Stimulated activated CD8-positive, alpha-beta memory T cell treated with anti-CD3 and anti-CD28 coated beads, Interleukin-7, amount 100 ng/mL, for 1 hour (primary cell): ENCODE measurements at places on chromosomes 1 and 21.

GRCh38 chr1:116762781-116763115 lies 8.5 kb downstream of the CD2 start:
- no peak for DNase-seq

GRCh38 chr21:44495611-44496563 lies 40.6 kb downstream of the LRRC3 start:
- DNase-seq: no peak

DNA sequence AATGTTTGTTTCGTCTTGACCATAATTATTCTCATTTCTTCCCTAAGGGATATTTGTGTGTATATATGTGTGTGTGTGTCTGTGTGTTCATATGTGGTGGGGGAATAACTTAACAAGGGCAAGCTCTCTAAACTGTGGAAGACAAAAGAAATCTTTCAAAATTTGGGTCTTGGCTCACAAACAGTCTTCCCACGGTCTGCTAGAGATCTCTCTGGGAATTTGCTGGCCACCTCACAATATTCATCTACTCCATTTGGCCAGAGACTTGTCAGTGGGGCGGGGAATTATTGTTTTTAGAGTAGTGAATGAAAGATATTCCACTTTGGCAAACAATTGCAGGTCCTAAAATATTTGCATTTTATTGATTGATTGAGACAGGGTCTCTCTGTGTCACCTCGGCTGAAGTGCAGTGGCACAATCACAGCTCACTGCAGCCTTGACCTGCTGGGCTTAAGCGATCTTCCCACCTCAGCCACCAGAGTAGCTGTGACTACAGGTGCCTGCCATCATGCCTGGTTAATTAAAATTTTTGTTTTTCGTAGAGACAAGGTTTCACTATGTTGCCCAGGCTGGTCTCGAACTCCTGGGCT lies 8.0 kb upstream of the EIF2B3 start:
- DNase-seq: no peak

DNA sequence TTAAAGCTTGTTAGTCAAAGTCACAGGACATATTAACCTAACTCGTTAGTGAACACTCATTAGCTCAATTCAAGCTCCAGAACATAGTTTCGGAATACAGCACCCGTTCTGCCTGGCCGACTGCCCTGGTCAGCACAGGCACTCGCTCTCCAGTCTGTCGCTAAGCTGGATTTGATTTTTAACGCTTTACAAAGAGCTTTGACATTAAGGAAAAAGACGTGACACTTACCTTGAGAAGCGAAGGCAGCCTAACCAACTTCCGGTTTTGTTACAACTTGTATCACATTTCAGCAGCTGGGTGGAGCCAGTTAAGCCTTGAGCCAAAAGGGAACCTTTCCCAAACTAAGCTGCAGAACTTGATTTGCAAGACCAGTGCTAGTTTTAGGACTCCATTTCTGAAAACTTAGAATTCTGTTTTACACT lies at the start of gene FRRS1:
TSS of gene FRRS1 (minus strand) at position 258 of the 423 bp plus-strand sequence. CDS start 17,867 bp downstream, outside the sequence.
- peak; percentile 0 for DNase-seq

DNA sequence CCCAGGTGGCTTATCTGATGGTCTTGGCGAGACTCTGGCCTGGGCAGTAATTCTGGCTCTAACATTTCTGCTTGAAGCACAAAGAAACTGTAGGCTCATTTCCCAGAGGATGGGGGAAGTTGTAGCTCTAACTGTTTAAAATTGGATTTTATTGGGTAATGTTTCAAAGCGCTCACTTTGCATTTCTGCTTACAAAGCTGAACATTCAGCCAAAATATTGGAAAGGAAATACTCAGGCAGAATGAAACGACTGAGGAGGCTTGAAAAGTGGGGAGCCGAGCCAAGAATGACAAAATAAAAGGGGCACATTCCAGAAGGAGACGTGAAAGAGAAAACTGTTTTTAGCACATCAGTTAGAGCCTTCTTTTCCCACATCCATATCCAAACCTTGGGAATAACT lies 202.6 kb downstream of the GRIK1 start:
- no peak for DNase-seq

DNA sequence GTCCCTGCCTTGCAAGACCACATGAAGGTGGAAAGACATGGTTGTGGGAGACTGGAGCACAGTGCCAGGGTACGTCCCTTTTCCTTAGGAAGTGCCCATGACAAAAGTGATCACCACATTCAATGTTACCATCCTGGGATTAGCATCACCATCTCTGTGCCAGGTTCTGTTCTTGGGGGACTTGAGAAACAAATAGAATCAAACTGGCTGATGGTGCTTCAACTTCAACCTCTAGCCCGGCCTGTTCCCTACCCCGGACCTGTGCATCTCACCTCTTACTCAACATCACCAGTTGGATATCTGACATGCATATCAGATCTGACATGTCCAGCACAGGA lies 153.3 kb downstream of the GRIK3 start:
- DNase-seq: no peak

DNA sequence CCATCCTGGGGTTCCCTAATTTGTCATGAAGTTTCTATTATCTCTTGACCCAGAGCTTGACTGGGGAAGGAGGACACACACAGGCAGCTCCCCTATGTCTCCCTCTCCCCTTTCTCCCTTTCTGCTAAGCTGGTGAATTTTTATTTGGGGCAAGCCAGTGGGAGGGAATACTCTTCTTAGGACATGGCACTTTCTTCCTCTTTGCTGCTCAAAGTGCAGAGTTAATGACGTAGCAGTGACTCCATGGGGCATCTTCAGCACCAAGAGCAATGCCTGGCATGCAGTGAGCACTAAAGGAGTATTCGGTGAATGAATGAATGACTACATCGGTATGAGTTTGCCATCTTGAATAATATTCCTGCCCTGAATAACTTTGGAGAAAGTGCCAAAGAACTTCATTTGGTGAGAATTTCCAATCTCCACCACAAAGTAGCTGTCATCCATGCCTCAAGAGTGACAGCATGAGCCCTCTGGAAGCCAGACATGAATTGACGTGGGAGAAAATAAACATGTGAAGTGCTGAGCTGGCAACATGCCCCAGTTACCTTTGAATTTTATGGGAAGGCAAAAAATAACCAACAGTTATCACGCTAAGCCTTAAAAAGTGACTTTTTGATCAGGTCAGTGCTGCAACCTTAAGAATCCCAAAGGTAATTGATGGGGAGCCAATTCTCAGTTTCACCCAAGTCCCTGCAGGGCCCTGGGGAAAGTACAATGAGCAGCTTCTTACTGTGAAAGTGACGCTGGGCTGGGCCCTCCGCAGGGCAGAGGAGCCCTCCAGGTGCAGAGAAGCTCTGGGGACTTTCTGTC lies 22.1 kb upstream of the ATF3 start:
- no peak for DNase-seq

DNA sequence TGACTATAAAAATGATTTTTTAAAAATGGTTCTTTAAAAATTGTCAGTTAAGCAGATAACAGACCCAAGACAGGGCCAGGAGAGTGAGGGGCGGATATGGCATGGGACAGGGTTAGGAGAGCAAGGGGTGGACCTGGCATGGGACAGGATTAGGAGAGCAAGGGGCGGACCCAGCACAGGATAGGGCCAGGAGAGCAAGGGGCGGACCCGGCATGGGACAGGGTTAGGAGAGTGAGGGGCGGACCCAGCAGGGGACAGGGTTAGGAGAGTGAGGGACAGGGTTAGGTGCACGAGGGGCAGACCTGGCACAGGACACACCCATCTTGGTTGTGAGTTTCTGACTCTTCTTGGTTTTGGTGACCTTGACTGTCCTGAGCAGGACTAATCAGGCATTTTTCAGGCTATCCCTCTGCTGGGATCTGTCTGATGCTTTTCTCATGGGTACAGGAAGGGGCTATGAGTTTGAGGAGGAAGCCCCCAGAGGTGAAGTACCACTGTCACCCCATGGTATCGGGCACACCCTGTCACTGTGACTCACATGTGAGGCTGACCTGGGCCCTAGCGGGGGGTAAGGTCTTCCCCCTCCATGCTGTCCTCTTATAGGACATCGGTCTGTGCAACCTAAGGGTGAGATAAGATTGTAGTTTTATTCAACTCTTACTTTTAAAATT lies 159.0 kb upstream of the COL6A1 start:
- no peak for DNase-seq

DNA sequence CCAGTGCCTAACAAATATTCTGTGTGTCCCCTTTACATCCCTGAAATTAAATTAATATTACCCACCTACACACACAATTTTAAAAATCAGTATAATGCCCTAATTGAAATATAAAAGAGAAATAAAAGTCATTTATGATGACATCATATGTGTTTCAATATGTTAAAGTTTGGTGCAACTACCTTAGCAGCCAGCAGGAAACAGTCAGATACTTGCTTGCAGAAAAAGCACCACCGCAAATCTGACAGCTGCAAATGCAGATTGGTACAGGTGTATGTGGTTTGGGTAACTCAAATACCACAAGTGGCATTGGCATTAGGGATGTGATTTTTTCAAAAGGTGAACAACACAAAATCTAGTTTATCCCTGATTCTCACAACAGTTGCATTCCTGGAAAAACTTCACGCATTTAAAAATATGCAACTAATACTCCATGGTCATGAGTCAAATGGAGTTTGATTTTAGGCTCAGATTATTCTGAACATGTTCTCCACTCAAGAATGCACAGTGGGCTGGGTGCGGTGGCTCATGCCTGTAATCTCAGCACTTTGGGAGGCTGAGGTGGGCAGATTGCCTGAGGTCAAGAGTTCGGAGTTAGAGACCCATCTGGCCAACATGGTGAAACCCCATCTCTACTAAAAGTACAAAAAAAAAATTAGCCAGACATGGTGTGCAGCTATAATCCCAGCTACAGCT lies 106.3 kb downstream of the EDEM3 start:
- DNase-seq: no peak

DNA sequence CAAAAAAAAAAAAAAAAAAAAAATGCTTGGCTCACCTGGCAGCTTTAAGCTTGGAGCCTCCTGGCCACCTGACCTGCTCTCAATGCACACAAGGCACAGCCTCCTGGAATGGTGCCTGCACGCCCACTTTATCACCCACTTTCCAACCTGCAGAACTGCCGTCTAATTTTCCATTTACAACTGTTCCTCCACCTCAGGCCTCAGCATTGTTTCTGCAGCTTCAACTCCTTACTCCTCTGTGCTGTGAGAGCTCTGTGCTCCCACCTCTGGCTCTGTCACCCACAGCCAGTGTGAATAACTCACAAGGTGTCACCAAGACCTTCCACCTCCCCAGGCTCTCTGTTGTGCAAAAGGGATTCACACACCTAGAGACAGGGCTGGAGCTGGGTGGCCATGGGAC lies 38.7 kb upstream of the GPR157 start:
- DNase-seq: no peak

DNA sequence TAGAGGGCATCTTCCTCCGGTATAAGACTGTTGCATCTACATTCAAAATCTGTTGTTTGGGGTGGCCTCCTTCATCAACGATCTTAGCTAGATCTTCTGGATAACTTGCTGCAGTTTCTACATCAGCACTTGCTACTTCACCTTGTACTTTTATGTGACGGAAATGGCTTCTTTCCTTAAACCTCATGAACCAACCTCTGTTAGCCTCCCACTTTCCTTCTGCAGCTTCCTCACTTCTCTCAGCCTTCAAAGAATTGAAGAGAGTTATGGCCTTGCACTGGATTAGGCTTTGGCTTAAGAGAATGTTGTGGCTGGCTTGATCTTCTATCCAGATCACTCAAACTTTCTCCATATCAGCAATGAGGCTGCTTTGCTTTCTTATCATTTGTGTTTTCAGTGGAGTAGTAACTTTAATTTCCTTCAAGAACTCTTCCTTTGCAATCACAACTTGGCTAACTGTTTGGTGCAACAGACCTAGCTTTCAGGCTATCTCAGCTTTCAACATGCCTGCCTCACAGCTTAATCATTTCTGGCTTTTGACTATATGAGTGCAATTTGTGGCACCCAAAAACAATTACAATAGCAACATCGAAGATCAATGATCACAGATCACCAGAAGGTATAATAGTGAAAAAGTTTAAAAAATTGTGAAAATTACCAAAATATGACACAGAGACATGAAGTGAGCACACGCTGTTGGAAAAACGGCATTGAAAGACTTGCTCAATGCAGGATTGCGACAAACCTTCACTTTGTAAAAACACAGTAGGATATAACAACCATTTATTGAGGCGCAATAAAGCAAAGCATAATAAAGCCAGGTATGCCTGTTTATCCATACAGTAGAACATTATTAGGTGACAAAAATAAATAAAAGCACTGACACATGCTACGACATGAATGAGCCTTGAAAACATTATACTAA lies 56.7 kb upstream of the GFI1 start:
- DNase-seq: no peak

DNA sequence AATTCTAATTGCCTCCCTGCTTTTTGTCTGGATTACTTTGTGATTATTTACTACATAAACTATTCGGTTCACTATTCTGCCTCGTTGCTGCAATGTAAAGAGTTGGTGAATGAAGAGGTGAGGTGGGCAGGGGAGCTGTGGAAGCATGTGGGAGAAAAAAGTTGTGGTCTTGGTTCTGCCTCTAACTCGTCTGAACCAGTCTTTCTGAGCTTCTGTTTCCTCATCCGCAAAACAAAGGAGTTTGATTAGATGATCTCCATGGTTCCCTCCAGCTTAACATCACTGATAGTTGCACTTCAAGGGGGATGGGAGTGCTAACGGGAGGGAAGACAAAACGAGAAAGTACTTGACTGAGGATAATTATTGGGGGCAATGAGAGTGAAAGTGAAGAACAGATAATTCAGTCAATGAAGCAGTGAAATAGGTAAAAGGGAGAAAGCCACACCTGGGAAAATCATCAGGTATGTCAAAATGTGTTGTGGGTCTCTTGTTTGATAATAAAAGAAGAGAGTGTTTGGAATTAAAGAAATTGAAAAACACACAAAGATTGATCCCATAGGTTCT lies 26.2 kb upstream of the UHMK1 start:
- no peak for DNase-seq
